ENCODE measurements at places on chromosomes 11 and 22. TPM values are rescaled to one million over a fixed set of nuclear protein-coding genes. Genes with fewer than 3 reads are reported as not detected.

The GGT1 gene
- 48.1 TPM for total RNA-seq

DNA sequence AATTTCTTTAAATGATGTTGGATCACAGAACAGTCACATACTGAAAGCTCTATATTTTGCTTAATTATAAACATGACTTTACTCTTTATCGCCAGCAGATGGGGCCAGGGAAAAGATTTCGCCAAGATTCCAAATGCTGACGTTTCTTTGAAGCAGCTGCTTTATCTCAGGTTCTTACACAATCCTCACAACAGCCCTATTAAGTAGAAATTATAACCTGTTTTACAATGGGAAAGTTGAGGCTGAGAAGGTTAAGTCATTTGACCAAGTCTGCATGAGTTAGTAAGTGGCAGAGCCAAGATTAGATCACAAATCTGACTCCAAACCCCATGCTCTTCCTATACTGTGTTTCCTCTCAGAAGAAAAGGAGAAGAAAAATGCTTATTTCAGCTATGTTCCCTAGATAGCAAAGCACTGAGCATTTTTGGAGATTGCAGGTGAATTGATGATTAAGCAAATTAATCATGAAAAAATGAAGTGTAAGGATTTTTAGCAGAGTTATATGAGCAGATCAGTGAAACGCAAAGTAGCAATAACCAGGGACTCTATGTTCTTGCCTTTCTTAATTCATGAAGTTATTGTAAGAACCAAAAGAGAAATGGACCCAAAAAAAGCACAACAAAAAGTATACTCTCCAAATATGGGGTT, 79.0 kb downstream of the AASDHPPT start:
- no peak overlapping the region for H3K27ac ChIP-seq
- peaks cover 3% of the 10 kb centered on the region for H3K27me3 ChIP-seq
- no peak overlapping the region for H3K4me3 ChIP-seq
- H3K4me1 ChIP-seq, result peaks cover 3% of the 10 kb centered on the region

- peaks cover 4% of the 10 kb centered on the region for H3K27me3 ChIP-seq
- H3K36me3 ChIP-seq, result no peaks in the 10 kb centered on the region
- DNase-seq, result no peak
- peaks cover 5% of the 10 kb centered on the region for H3K4me1 ChIP-seq
- no peak overlapping the region for H3K4me3 ChIP-seq
- no peak overlapping the region for H3K27ac ChIP-seq
Observed at GRCh38 chr11:131690362-131690761, 319.9 kb downstream of the NTM start.

The KCNK7 gene
- 1.00 TPM for total RNA-seq

The CRYBB3 gene
- 0.25 TPM for total RNA-seq

DNA sequence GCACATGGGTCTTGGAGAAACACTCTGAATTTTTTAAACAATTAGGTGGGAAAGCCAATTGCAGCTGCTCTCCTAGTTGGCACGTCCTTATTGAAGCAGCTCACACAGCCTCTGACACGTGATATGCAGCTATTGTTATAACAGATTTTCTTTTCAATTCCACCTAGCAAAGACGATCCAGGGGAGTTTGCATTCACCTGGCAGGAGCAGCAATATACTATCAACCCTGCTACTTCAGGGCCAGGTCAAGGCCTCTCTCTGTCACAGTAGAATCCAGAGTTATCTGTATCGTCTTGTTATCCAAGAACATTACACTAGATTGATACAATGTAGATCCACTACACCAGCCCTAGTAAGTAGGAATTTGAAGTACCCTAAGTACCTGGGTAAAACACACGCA, 8.3 kb downstream of the KRTAP5-11 start:
- H3K36me3 ChIP-seq, result no peaks in the 10 kb centered on the region
- H3K27me3 ChIP-seq, result peaks cover 5% of the 10 kb centered on the region
- H3K4me1 ChIP-seq, result no peaks in the 10 kb centered on the region
- H3K27ac ChIP-seq, result no peak overlapping the region
- no peak overlapping the region for H3K4me3 ChIP-seq

DNA sequence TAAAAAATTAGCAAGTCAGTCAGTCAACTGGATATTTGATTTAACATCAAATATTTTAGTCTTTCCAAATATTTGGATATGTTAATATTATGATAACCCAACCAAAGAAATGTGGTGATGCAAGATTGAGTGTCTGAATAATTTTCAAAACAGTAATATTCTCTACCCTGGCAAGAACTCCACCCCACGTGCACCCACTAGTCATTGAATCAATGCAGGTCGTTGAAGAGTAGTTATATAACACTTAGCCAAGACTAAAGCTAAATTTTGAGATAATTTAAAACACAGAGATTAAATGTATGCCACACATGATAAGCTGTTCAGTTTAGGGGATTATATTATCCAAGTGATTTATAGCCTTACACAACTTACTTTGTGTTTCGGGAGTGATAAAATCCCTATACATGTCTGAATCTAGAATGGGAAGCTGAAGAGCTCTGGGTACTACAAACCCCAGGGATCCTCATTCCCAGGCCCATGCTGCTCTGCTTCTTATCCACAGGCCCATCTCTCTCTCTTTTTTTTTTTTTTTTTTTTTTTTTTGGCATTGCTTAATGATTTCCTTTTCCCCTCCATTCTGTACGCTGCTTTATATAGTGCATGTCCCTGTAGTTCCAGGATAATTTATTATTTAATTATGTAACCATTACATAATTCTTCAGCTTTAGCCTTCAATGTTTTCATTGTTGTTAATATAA, 392.9 kb downstream of the NTM start:
- H3K27ac ChIP-seq, result no peak overlapping the region
- no peaks in the 10 kb centered on the region for H3K4me1 ChIP-seq
- no peak overlapping the region for H3K4me3 ChIP-seq
- DNase-seq, result no peak
- no peaks in the 10 kb centered on the region for H3K36me3 ChIP-seq

The MMP8 gene
- total RNA-seq, result not detected

- no peaks in the 10 kb centered on the region for H3K36me3 ChIP-seq
- DNase-seq, result no peak
- H3K4me3 ChIP-seq, result no peak overlapping the region
- no peaks in the 10 kb centered on the region for H3K4me1 ChIP-seq
- H3K27ac ChIP-seq, result no peak overlapping the region
Observed at GRCh38 chr11:121688860-121689614, 236.3 kb upstream of the SORL1-AS1 start.

The DEUP1 gene
- total RNA-seq, result not detected

GRCh38 chr11:102780491-102780918, at the start of gene MMP10:
Gene MMP10, minus strand, starts transcription at chr11:102780628. Its CDS starts 37 bp downstream, at chr11:102780591.
- no peak within 1 kb of the TSS for H3K4me3 ChIP-seq
- H3K4me1 ChIP-seq, result no peaks in the 10 kb centered on the region
- H3K27ac ChIP-seq, result no peak within 1 kb of the TSS
- DNase-seq, result no peak
- H3K36me3 ChIP-seq, result no peaks in the 10 kb centered on the region

DNA sequence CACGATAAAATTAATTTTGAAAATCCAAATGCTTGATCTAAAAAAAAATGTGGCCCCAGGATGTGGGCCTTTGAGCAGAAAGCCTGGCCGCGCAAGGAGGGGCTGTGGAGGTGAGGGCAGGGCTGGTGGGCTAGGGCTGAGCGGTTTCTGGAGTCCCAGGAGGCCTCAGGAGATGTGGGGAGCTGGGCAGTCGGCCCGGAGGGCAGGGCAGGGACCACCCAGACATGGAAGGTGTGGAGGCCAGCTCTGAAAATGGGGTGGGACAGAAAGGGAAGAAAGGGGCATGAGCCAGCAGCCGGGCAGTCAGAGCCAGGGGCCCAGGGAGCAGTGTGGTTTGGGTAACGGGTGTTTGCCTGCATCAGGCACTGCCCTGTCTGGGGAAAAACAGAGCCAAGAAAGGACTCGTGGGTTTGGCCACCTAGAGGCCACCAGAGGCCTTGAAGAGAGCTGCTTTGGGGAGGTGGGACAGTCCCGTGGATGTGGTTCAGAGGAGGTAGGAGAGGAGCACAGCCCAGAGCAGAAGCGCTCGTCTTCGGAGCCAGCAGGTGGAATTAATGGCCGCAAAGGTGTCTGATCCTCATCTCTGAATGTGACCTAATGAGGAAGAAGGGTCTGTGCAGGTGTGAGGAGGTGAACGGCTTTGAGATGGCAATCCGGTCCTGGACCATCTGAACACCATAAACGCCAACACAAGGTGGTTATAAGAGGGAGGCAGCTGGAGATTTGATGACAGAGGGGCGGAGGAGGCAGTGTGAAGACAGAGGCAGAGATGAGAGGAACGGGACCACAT, 50.2 kb downstream of the IGF2 start:
- no peak overlapping the region for H3K27ac ChIP-seq
- H3K4me3 ChIP-seq, result no peak overlapping the region
- peaks cover 6% of the 10 kb centered on the region for H3K27me3 ChIP-seq
- no peak for DNase-seq
- no peaks in the 10 kb centered on the region for H3K36me3 ChIP-seq
- H3K4me1 ChIP-seq, result peaks cover 7% of the 10 kb centered on the region

- H3K4me3 ChIP-seq, result no peak overlapping the region
- peaks cover 11% of the 10 kb centered on the region for H3K36me3 ChIP-seq
- no peak for DNase-seq
- H3K4me1 ChIP-seq, result no peaks in the 10 kb centered on the region
Observed at GRCh38 chr11:17867341-17867740, 132.8 kb downstream of the KCNC1 start.

- H3K36me3 ChIP-seq, result peaks cover 74% of the 10 kb centered on the region
- H3K4me3 ChIP-seq, result peak within 1 kb of the TSS; percentile 99
- no peaks in the 10 kb centered on the region for H3K27me3 ChIP-seq
- H3K4me1 ChIP-seq, result peaks cover 58% of the 10 kb centered on the region
Observed at GRCh38 chr22:30266445-30267381, at the start of gene OSM. Gene OSM, minus strand, starts transcription at chr22:30266851. Its CDS starts 52 bp downstream, at chr22:30266799.

DNA sequence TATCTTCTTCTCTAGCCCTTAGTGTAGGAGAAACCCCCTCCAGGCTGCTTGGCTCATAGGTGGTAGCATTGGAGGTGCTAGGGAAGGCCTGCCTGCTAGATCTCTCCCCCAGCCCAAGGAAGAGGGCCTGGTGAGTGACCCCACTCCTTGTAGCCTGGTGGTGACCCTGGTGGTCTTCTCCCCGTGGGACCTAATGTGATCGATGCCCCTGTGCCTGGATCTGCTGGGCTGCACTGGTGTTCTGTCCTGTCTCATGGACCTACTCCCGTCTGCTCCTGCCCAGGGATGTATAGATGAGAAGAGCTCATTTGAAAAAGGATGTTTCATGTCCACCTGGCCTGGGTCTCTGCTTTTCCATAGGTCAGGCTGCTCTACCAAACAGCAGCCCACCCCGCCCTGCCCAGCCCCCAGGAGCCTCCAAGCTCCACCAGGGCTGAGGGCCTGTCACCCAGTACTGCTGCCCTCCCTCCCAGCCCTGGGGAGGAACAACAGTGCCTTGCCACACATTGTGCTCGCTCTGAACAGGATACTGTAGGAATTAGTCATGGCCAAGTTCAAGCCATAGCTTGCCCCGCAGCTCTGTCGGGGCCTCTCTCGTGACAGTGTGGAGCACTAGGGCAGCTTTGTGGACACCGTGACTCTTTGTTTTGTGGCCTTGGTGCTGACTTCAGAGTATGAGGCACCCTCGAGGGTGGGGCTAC, 19.7 kb downstream of the SLC37A2 start:
- no peak for DNase-seq
- no peak overlapping the region for H3K27ac ChIP-seq
- no peaks in the 10 kb centered on the region for H3K27me3 ChIP-seq
- H3K4me3 ChIP-seq, result no peak overlapping the region

DNA sequence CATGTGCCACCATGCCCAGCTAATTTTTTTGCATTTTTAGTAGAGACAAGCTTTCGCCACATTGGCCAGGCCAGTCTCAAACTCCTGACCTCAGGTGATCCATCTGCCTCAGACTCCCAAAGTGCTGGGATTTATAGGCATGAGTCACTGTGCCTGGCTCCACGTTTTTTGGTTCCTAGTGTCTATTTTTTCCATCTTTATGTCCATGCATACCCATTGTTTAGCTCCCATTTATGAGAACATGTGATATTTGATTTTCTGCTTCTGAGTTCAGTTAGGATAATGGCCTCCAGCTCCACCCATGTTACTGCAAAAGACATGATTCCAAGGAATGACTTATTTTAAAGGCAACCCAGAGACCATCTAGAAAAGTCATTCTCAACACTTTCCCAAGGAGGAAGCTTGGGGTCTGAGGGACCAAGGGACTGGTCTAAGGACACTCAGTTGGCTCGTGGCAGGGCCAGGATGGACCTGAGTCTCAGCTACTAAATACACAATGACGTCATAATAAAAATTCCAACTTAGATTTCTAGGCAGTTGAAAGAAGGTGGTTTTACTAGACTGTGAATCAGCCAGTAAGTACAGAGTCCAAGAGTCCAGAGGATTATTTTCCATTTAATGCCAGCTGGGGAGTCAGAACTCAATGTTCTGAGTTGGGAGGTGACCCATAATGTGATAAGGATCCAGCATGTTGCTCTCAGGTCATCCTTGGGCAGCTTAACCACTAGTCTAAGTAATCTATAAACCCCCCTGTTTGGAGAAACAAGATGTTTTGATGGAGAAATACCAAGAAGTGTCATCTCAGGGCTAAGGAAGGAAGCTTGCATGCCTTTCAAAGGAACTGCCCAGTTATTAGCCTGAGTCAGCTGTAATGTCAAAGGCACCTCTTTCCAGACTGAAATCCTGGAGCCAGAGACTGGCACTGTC, 39.4 kb downstream of the ABTB2 start:
- no peaks in the 10 kb centered on the region for H3K36me3 ChIP-seq
- no peak overlapping the region for H3K27ac ChIP-seq
- no peak overlapping the region for H3K4me3 ChIP-seq
- peaks cover 9% of the 10 kb centered on the region for H3K27me3 ChIP-seq
- DNase-seq, result no peak

DNA sequence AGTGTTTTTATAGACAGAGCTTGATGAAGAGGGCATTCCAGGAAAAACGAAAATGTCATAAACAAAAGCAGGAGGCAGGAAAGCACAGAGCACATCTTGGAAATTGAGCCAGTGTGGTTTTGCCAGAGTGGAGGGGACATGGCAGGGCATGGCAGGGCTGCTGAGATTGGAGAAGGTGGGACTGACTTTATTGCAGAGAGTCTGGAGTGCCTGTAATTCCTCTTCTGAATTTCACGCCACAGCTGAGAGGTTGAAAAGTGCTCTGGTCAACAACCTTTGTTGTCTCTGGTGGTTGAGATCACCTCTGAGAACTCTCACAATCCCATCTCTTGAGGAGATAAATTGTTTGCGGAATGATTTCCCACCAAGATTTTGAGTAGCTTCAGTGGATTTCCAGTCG, 16.4 kb downstream of the SLC5A1 start:
- peaks cover 53% of the 10 kb centered on the region for H3K27me3 ChIP-seq
- no peak overlapping the region for H3K4me3 ChIP-seq
- DNase-seq, result no peak

The HTR3A gene
- total RNA-seq, result not detected

- no peak for DNase-seq
- peak overlapping the region; percentile 79 for H3K4me3 ChIP-seq
- peaks cover 6% of the 10 kb centered on the region for H3K36me3 ChIP-seq
- peaks cover 11% of the 10 kb centered on the region for H3K27me3 ChIP-seq
- H3K4me1 ChIP-seq, result peaks cover 70% of the 10 kb centered on the region
- peak overlapping the region; percentile 65 for H3K27ac ChIP-seq
Observed at GRCh38 chr11:62546929-62547625, 471 bp upstream of the AHNAK start.

The FAM181B gene
- not detected for total RNA-seq

The TUB gene
- 0.12 TPM for total RNA-seq

The DRD4 gene
- total RNA-seq, result 0.30 TPM

The BEST1 gene
- not detected for total RNA-seq

The CARNS1 gene
- total RNA-seq, result 1.9 TPM

The GAS2L1 gene
- total RNA-seq, result 4.7 TPM

All from activated CD4-positive, alpha-beta T cell treated with anti-CD3 and anti-CD28 coated beads, Interleukin-2, amount 10 ng/mL, durations not matched to agents 7 days and 5 days (primary cell).